ENCODE measurements at places on chromosomes 6 and 20.

DNA sequence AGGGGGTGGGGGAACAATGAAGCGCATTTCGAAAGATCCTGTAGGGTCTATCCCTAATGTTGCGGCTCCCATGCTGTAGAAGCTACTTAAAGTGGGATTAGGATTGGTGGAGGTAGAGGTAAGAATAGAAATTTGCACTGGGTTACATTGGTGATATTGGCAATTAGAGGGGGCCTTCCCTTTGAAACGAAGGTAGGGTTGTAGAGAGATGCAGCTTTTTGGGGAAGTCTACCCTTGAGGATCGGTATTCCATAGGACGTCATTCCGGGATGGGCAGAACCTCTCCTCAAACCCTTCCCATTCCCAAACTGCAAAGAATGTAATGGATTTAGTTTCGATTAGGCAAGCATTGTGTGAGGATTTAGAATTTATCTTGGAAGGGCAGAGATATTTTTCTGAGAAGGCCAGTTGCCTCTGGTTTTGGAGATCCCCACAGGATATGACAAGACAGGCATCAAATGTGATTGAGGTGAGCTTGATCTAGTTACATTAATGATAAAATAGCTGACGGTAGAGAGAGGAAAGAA is 5.4 kb upstream of the ZNFX1 start:
- no peak for DNase-seq

DNA sequence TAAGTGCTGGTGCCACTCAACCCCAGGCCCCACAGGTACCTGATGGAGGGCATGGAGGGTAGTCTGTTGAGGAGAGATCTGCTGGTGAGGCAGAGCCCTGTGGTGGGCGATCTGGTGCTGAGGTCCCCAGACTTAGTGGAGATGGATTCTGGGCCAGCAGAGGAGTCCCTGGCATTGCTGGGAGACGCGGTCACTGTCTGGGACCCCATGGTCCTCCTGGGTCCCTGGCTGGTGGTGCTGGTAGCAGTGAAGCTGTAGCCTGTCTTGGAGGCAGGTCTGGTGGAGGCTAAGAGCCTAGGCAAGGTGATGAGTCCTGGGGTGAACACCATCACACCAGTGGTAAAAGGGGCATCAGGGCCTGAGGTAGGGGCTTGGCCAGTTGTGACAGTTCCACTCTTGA is 6.6 kb downstream of the TREML2 start:
- no peak for DNase-seq

GRCh38 chr20:51512645-51513044 is 29.9 kb downstream of the NFATC2 start:
- DNase-seq: peak; percentile 57

DNA sequence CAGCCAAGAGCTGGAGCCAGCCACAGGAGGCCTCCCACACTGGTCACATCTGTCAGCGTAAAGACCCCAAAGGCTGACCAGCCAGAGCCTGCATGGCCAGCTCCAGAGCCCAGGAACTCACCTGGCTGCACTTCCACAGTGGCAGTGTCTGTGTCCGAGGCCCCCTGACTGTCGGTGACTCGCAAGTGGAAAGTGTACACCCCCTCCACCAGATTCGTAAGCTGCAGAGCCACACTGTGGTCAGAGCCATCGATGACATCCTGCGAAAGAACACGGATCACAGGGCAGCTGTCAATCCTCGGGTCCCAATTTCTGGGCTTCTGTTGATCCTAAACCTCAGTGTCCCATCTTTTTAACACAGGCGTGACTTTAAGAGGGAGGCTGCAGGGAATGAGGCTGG is 69.3 kb downstream of the ALDH5A1 start:
- no peak for DNase-seq

DNA sequence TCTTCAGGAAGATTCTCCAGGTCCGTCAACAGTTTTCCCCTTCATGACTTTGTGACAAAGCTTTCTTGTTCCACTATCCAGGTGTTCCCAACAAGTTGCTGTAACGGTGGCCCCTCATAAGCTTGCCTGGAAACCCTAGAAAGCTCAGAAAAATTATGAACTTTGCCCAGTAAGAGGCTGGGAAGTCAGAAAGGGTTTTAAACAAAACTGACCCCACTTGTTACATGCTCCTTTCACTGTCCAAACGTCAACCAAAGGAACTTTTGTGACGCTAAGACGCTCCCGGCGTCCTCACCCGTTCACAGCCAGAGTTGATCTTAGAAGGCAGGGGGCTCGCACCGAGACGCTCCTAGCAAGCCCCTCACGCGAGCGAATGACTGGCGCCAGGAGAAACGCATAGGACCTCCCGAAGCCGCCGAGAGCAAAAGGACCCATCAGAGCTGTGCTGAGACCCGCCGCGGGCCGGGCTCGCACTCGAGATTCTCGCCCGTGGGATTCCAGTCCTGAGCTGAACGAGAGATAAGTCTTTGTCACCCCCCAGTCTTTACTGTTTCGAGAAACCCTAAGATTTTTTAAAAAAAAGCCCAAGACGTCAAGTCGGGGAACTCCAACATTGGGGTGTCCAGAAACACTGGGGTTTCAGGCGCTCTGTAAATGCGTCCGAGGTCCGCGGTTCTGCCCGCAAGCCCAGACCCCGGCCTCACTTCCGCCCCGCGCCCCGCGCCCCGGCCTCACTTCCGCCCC is 544 bp upstream of the ACAT2 start:
- no peak for DNase-seq

- DNase-seq: no peak
Measured at GRCh38 chr6:45003387-45003786, 324.7 kb upstream of the RUNX2 start.

GRCh38 chr6:106426250-106426970 is 65.9 kb downstream of the CRYBG1 start:
- no peak for DNase-seq

DNA sequence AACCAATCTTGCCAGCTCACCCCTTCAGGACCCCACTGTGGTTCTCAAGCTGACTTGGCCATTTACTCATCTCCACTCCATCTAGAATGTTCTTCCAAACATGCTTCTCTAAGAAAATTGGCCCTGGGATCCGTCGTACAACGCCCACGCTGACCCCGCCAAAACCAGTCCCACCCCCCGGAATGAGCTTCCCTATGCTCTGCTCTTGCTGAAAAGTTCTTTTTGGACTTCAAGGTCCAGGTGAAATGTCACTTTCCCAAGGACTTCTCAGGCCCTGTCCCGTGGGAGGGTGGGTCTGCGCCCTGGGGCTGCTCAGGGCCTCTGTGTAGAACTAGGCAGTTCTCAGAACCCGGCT is 9.9 kb downstream of the NOL4L start:
- DNase-seq: no peak

- DNase-seq: no peak
Measured at GRCh38 chr6:111566222-111566734, 39.4 kb downstream of the TRAF3IP2 start.

Data from hematopoietic multipotent progenitor cell treated with erythropoietin and hydrocortisone succinate and interleukin-3 and kit ligand, for 6 days (in vitro differentiated cells).